IPS DF 6.9 (cell line): ENCODE measurements at places on chromosomes 6 and 20.

DNA sequence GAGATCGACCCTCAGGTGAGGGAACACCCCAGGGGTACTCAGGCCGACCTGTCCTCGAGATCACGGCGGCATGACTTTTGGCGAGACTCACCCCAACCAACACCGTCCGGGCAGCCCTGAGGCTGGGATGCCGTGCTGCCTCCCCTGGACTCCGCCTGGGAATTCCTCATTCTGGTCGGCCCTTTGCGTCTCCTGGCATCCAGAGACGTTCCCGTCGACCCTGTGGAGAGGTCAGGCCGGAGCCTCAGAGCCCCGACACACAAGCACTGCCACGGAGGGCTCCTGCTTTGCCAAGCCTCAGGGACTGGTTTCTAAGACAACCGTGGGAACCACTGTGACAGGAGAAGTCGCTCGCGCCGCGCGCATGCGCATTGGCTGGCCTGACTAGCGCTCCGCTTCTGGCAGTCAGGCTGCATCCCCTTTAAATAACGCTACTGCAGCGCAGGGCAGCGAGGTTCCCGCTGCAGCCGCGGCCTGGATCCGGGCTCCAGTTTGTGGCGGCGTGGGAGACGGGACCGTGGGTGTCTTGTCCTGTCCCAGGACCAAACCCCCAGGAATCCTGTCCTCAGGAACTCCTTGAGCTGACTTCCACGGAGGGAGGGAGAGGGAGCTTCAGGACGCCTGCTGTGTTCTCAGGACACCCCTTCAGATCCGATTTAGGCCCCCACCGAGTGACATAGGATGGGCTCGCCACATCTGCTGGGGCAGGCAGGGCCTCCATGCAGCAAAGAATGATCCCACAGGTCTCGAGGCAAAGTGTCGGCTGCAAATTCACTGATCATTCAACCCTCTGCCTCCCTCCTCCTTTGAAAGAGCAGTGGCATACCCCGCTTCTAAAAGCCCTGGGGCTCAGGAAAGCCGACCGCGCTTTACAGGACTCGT lies 163.2 kb upstream of the ZNF337 start:
- DNase-seq, result no peak

DNA sequence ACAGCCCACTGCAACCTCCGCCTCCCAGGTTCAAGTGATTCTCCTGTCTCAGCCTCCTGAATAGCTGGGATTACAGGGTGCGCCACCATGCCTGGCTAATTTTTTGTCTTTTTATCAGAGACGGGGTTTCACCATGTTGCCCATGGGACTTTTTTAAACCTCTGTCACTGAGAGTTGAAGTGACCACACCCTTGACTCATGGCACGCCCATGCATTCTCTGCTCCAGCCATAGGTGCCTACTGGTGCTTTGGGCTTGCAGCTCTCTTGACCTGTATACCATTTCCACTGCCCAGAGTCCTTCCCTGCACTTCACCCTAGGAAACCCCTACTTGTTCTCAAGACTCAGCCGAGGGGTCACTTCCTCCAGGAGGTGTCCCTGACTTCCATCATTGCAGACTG lies 2.4 kb upstream of the SCRT2 start:
- no peak for DNase-seq

DNA sequence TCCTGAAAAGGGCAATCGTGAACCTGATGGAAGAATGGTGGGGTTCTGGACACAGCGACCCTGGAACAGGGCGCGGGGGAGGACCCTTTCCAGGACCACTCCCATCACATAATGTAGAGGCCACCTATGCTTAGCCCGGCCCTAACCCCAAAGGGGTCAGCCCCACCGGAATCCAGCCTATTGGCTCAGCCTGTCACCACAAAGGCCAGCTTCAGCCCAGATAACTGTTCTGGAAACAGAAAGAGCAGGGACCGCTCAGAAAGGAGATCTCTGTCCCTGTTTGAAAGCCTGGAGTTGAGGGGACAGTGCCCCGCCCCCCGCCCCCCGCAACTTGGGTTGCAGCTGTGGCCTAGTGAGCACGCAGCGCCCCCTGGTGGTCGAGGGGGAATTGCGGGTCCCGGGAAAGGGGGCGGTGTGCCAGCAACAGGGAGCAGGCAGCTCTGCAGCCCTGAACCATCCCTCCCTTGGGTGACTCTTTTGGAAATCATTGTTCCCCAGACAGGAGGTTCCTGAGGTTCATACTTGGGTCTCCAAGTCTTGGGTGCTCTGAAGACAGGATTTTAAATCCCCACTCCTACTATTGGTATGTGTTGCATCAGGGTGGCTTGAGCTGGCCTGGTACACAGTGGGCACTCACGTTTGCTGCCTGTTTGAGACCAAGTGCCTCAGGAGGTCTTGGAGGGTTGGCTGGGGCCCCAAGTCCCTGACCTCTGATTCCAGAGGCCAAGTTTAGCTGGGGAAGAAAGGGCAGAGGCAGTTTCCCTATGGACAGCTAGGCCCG lies 1.5 kb downstream of the SIGLEC1 start:
- peak; percentile 43 for DNase-seq

- DNase-seq, result no peak
These were observed 133.1 kb upstream of the RIPOR2 start for GRCh38 chr6:25068866-25069265.

- DNase-seq, result no peak
These were observed 317.4 kb downstream of the SAMD5 start for GRCh38 chr6:147825848-147826247.

DNA sequence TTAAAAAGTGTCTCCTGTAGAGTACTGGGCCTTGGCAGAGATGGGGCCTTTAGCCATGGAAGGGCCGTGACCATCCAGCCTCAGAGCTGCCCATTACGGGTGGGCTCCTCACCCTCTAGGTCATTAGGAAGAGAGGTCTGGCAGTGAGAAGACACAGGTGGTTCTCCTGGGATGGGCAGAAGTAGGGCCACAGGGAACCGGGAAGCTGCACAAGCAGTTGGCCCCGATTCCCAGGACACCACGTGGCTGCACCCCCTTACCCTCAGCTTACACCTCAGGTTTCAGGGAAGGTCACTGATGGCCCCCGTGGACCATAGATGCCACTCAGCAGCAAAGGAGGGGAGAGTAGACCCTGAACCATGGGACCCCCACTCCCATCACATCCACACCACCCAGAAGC lies 1.6 kb downstream of the RAET1G start:
- DNase-seq, result no peak

DNA sequence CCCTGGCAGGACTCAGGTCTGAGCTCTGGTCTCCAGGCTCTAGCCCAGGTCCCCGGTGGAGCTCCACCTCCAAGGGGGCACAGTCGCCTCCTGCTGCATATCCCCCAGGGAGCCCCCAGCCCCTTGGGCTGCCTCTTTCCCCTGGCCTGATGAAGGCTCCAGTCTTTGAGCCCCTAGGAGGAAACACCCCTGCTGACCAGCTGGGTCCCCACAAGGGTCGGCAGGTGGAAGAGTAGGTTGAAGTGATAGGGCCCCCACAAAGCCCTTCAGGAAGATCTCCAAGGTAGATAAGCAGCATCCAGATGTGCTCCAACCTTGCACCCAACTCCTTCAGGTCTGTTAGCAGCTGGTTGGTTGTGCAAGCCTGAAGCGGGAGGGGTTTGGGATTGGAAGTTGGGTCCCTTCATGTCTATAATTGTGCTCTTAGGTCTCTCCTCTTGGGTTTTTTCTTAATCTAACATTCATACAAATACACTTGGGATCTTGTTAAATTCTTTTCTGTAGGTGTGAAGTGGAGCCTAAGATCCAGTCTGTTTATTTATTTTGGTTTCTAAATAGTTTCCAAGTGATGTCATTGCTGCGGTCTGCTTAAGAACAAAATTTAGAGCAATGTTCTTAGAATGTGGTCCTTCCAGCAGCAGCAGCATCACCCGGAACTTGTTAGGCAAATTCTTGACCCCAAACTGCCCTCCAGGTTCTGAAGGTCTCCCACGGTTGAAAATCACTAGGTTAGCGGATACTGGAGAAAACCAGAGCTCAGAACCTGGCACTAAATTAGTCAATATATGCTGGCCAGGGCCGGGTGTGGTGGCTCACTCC lies 5.1 kb downstream of the UBE2C start:
- no peak for DNase-seq

DNA sequence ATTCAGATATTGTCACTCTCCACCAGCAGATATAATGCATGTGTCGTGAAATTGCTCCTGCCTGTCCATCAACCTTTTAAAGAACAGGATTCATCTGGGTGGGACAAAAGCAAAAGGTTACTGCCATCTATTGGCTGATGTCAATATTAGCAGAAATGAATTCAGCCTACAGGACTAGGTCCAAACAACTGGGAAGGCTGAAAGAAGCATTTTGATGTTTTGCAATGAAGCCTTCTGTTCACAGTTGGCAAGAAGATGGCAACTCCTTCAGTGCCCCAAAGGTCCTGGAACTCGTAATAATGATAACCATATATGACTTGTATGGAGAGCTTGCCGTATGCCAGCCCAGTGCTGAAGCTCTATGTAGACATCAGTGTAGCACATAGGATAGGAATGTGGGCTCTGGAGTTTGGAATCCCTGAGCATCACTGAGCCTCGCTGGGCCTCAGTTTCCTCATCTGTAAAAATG lies 7.5 kb downstream of the BCAS1 start:
- no peak for DNase-seq

DNA sequence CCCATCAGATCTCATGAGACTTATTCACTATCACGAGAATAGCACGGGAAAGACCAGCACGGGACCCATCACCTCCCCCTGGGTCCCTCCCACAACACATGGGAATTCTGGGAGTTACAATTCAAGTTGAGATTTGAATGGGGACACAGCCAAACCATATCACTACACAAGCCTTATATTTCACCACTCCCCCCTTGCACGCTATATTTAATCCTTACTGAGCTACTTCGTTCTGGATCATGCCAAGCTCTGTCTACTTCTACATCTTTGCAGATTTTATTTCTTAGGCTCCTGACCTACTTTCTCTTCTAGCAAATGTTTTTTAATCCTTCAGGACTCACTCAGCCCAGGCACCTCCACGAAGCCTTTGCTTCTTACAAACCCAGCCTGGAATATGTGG lies 452.6 kb upstream of the SOX4 start:
- DNase-seq, result no peak

DNA sequence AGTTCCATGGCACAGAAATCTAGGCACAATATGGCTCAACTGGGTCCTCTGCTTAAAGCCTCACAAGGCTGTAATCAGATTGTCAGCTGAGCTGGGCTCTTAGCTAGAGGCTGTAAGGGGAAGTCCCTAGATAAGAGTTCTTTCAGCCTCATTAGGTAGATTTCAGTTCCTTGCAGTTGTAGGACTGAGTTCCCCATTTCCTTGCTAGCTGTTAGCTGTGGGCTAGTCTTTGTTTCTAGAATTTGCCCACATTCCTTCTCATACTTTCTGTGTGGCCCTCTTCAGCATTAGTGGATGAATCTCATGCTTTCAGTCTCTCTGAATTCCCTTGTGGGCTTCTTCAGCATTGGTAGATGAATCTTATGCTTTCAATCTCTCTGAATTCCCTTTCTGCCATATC lies 71.0 kb upstream of the MRAP2 start:
- DNase-seq, result no peak

- DNase-seq, result no peak
These were observed 58.2 kb upstream of the FOXP4 start for GRCh38 chr6:41487860-41488432.

GRCh38 chr6:72746276-72746675 lies 124.4 kb downstream of the KCNQ5 start:
- DNase-seq, result no peak

- DNase-seq, result no peak
These were observed 112.3 kb downstream of the MAN1A1 start for GRCh38 chr6:119237177-119237715.

DNA sequence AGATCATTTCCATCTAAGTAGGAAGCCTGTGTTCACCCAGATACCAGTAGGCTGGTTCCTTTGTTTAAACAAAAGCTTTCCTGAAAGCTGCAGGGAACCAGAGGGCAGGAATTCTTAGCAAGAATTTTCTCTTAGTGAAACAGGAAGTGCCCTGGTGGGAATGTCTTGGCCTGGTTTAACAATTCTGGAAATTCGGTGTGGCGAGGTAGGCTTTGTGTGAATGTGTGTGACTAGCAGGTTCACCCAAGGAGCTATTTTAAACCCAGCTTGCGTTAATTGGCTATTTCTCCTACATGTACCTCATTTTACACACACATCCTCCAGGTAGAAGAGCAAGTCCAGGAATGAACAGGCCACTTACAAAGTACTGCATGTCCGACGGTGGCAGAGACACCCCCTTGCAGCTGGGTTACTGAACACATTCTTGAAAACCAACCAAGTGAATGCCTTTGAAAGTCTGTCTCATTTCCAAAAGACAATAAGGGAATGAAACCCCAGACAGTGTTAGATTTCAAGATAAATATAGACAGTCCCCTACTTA lies 64.6 kb downstream of the GFOD1 start:
- DNase-seq, result peak; percentile 89

DNA sequence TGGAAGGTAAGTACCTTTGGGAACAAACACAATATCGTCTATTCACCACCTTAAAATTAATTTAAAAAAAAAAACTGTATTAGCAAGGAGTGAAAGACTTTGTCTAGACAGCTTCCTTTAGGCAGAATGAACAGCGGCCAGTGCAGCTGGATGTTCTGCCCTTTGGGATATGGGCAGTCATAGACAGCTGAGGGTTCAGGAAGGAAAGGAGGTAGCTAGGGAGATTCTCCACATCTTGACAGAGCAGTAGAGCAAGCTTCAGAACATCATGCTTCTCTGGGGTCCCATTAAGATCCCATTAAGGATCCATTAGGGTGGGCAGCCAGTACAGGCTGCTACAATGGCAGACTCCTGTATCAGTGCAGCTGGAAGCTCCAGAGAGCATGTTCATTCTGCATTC lies 46.5 kb upstream of the PLCB4 start:
- no peak for DNase-seq

DNA sequence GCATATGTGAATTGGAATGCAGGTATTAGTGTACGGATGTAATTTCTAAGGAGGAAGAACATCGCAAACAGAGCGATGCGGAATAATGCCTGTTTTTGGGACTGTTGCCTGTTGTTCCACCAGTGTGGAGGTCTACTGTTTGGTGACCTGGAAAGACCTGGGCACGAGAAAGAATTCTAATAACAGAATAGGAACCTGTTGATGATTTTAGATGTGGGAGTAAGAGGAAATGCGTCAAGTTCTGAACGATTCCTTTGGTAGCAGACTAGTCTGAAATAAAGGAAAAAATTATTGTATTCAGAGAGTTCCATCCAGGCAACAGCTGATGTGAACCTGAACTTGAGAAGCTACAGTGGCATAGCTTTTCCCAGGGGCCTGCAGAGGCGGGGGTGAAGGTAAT lies 192.1 kb downstream of the DTNBP1 start:
- DNase-seq, result no peak

DNA sequence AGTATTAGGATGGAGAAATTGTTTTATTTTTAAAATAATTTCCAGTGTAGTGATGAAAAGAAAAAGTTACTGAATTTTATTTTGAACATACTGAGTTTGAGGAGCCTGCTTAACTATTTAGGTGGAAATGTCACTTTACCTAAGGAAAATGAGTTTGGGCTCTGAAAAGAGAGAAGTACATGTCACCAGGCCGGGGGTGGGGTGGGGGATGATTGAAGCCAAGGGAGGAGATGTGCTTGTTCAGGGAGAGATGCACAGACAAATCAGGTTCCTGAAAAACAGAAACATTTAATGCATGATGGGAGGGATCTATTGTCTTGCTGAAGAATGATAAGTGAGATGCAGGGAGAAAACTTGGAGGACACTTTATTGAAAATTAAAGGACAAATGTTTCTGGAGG lies 71.3 kb downstream of the PLCB1 start:
- no peak for DNase-seq
